ENCODE measurements at places on chromosomes 13 and 19.

DNA sequence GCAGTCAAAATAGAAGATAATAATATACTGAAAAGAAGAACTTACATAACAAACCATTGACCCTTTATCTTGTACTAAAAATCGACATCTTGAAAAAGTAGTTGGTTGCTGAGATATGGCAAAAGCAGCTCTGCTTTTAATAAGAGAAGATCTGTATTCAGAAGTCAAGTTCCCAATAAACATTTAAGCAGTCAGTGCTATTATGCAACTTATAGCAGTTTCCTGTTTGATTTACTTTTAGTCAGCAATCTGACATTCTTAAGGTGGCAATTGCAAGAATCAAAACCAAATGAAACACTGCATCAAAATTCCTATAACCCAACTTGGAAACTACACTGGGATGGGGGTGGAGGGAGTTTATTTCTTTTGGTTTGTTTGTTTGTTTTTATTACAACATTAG lies 165.5 kb downstream of the TBC1D4 start:
- peak; percentile 41 for DNase-seq

GRCh38 chr13:101709952-101710351 lies 257.5 kb downstream of the ITGBL1 start:
- DNase-seq: no peak

DNA sequence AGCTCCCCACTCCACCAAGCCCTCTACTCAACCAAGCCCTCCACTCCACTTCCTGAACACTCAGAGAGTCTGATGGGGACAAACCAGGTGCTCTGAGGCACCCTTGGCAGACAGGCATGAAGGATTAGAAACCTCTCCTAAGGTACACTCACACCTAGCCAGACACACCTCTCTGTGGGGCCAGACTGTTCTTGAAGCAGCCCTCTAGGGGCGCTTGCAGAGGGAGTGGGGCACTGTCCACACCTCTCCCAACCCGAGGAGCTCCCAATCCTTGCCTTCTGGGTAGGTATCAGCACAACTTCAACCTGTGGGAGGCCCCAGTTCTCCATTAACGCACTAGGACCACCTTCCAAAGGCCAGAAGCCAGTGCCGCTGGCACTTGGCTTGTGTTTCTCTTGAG lies 108.7 kb upstream of the VSTM2B start:
- DNase-seq: no peak

DNA sequence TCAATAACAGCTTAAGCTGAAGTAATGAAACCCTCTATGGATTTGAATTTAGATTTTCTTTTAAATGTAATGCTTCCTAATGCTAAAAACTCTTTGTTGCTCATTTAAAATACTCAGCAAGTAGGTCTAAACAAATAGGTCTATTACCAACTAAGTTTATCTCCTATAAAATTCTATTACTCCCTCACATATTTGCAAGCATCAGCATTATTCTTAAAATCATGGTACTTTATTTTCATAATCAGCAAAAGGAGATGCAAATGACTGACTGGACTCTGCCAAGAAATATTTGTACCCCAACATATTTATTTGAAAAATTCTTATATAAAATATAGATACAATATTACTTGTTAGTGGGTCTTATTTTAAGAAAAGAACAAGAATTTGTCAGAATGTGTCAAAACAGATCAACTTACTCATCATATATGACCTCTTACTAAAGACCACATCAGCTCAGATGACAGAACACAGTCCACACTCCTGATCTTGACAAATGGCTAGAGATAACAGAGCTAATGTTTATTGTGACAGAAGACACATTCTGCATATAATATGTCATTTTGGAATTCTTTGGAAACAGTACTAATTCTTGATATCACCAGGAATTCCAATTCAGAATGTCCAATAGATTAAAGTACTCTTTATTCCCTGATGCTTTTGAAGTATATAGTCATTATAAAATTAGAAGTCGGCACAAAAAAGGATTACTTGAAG lies 704.6 kb upstream of the PCDH9 start:
- DNase-seq: no peak

DNA sequence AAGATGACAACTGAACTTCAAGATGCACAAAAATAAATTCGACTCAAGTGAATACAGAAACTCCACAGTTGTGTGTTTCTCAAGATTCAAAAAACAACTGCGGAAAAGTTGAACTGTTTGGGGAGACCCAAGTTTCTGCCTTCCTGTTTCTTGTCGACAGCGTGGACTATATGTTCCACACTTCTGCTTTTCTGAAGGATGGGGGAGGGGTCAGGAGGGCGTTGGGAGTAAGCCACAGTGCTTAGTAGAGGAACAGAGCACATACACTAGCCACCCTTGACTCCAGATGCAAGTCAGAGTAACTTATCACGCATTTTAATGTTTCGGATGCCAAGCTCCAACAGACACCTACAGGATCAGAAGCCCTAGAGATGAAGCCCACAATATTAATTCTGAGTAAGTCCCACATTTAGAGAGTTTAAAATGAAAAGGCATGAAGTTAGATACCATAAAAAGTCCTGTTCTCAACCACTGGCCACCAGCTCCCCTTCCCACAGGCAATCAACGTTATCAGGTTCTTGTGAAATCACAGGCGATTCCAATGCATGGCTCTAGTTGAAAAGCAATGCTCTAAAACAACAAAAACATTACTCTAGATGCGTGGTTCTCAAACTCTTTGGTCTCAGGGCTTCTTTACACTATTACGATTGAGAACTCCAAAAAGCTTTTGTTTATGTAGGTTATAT lies 4.2 kb downstream of the TUBGCP3 start:
- no peak for DNase-seq

DNA sequence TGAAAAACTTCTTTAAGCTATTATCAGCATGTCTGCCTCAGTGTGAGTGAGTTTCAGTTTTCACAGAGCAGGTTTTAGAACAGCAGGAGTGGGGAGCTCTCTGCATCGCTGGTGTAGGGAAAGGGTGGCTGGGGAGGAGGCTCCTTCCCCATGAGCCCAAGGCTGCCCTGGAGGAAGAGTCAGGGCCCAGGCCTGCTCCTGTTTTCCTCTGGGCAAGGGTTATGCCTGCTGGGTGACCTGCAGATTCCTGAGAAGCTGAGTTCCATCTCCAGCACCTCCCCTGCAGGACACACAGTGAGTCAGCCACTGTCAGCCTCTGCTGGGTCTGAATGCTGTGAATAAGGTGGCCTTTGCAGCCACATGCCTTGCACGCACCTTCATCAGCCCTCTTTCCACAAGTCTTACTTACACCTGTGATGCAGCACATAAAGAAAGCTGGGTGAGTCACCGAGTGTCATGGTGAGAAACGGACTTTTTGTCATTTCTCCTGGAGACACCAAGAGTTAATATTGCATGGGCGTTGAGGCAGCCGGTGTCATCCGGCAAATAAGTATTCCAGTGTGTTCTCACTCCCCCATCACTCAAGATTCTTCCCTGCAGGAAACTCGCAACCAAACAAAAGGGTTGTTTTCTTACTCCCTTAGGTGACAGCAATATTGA lies 186.4 kb upstream of the KL start:
- DNase-seq: peak; percentile 29

DNA sequence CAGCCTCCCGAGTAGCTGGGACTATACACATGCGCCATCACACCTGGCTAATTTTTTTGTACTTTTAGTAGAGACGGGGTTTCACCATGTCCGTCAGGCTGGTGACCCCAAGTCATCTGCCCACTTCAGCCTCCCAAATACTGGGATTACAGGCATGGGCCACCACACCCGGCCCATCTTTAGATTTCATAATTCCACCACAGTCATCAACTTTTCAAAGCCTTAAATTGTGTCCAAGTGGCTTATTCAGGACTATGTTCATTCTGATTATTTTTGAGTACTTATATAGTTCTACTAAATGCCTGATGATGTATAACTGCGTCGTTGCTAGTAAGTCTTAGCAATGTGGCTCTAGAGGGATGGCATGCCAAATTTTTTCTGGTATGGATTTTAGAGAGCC lies 36.9 kb downstream of the FLT1 start:
- no peak for DNase-seq

DNA sequence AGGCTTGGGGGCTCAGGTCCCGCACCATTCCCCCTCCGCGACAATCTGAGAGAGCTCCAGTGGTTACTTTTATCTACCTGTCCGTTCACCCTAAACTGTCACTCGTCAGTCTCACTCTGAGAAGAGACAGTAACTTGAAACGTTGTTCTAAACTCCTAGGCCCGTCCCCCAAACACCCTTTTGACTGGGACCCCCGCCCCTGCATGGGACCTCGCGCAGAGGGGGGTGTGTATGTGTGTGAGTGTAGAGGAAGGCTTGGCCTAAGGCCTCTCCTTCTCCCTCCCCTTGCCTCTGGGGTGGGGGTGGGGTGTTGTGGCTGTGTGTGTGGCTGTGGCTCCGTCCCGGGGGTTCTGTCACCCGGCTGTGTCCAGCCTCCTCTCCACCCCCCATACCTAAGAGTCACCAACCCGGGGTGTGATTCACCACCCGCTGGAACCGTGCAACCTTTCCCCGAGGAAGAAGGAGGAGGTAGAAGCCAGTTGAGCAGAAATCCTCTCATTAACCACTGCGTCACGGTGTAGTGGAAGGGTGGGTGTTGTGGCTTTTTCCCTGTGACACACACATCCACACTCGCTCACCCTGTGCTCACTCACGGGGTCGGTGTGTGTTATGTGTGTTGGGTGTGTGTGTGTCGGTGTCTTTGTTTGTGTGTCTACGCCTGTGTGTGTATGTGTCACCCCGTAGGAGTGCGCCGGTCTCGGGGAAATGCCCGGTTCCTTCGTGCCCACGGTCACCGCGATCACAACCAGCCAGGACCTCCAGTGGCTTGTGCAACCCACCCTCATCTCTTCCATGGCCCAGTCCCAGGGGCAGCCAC lies 2.4 kb downstream of the FOSB start:
- peak; percentile 62 for DNase-seq

DNA sequence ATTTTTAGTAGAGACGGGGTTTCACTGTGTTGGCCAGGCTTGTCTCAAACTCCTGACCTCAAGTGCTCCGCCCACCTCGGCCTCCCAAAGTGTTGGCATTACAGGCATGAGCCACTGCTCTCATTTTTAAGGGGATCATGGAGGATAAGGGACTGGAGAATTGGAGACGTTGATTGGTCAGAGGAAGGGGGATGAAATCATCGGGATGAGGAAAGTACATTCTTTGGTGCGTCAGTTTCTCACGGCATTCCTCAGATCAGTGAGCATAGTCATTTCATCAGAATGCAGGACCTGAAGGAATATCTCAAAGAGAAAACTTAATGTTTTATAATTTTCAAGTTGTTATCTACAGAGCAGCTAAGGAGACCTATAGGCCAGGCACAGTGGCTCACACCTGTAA lies 14.0 kb downstream of the ZNF114 start:
- DNase-seq: peak; percentile 73

DNA sequence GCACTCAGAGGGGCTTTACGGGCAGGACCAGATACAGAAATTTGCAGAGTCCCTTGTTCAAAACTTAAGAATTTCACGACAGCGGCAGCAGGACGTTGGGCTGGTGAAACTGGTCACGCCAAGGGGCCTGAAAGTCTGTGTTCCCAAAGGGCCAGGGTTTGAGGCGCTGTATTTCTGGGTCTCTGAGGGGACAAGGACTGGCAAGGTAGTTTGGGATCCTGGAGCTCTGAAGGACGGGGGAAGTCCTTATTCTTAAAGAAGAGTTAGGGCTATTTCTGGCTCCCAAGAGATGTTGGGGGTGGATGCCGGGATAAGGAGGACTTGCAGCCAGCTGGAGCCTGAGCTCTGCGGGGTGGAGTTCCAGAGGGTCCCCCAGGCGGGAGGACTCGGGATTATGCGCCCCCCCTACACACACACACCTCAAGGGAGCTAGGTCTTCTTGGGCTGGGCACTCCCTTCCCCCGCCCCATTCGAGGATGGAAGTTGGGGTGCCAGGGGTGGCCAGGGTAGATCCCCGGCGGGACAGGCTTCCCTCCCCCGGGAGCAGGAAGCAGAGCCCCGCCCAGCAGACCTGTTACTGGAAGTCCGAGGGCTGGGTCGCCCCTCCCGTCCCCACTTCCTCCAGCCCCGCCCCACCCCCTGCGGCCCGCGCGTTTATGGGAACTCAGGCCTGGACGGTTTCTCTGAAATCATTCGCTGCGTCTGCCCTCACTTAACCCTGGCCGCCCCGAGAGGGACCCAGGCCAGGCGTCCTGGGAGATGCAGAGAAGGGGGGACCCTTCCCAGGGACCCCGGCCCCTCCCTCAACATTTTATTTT lies 5.6 kb downstream of the BCL3 start:
- DNase-seq: peak; percentile 86

DNA sequence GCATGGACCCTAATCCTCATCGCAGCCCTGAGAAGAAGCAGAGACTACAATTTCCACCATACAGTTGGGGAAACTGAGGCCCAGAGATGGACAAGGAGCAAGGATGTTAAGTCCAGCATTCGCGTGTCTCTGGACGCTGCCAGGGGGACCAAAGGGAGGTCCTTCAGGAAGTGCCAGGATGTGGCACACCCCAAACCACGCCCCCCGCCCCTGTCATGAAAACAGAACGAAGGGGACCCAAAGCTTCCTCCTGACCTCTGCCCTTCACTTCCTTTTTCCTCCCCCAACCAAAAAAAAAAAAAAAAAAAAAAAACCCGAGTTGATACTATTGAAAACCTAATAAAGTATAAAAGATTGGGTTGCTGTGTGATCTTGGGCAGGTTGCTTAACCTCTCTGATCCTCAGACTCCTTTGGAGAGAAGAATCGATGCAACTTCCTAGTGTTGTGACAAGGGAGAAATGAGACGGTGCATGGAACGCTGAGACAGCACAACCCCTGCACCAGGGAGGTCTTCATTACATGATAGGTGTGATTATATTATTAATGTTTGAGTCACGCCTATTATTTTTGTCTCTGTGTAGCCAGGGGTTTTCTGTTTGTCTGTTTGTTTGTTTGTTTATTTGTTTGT lies 2.7 kb upstream of the ZBTB7A start:
- DNase-seq: no peak

DNA sequence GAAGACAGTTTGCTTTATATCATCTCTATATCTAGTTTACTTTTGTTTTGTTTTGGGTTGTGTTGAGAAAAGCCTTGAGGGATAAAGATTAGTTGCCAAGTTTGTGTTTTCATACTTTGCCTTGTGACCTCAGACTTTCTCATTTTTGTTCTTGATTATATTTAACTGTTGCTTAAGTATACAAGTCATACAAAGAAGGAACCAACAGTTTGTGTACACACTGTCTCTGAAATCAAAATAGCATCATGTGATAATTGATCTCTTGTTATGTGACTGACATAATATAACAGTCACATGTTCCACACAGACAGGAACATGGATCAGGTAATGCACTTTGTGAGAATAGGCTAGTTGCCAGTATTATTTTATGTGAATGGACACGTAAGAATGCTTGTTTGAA lies 70.8 kb downstream of the SHISA2 start:
- no peak for DNase-seq

GRCh38 chr19:16871871-16872270 lies 16.9 kb upstream of the F2RL3 start:
- DNase-seq: no peak

DNA sequence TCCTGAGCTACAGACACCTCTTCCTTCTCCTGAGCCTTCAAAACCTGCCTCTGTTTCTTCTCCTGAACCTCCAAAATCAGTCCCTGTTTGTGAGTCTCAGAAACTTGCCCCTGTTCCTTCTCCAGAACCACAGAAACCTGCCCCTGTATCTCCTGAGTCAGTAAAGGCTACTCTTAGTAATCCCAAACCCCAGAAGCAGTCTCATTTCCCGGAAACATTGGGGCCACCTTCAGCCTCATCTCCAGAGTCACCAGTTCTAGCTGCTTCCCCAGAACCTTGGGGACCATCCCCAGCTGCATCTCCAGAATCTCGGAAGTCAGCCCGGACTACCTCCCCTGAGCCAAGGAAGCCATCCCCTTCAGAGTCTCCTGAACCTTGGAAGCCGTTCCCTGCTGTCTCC lies 10.0 kb downstream of the CHAMP1 start:
- DNase-seq: no peak

- DNase-seq: no peak
These were observed 6.1 kb upstream of the SERPINE3 start for GRCh38 chr13:51333421-51333820.

GRCh38 chr19:43667126-43667875 lies 2.7 kb downstream of the PLAUR start:
- DNase-seq: no peak
